ENCODE measurements at places on chromosomes 5 and 9.

- no peak for DNase-seq
These were observed 34.0 kb upstream of the GLRX start for GRCh38 chr5:95856501-95856981.

- no peak for DNase-seq
These were observed 115.9 kb upstream of the PHYKPL start for GRCh38 chr5:178348356-178349074.

GRCh38 chr9:7988644-7989280 is 189.2 kb upstream of the DMAC1 start:
- no peak for DNase-seq

- DNase-seq, result no peak
These were observed 63.4 kb downstream of the RAPGEF1 start for GRCh38 chr9:131676431-131676972.

DNA sequence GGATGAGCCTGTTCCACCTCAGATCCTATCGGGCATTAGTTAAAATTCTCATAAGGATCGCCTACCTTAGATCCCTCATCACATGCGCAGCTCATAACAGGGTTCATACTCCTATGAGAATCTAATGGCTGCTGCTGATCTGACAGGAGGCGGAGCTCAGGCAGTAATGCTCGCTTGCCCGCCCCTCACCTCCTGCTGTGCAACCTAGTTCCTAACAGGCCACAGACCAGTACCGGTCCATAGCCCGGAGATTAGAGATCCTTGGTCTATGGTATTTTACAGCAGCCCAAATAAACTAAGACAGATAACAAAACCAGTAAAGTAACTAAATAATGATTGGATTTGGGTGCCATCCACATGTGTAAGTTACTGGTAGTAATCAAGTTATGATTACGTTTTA is 17.5 kb downstream of the GOLPH3 start:
- DNase-seq, result no peak
